ENCODE measurements at places on chromosomes 2 and 18.

DNA sequence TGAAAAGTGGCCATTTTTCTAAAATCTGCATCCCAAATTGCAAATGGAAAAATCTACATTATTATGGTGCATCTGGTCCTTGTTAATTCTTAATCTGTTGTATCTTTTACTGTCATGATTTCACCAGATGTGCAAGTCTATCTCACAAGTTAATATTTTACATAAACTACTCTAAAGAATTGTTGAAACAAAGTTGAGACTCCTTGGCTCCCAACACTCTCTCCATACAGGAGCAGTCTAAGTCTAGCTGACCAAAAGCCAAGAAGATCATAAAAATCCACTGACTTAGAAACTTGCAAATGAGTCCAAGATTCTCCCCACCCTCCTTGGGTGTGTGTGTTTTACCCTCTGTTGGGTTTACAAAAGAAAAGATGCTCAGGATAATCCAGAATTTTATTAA is 85.1 kb downstream of the NCKAP5 start:
- DNase-seq = no peak

DNA sequence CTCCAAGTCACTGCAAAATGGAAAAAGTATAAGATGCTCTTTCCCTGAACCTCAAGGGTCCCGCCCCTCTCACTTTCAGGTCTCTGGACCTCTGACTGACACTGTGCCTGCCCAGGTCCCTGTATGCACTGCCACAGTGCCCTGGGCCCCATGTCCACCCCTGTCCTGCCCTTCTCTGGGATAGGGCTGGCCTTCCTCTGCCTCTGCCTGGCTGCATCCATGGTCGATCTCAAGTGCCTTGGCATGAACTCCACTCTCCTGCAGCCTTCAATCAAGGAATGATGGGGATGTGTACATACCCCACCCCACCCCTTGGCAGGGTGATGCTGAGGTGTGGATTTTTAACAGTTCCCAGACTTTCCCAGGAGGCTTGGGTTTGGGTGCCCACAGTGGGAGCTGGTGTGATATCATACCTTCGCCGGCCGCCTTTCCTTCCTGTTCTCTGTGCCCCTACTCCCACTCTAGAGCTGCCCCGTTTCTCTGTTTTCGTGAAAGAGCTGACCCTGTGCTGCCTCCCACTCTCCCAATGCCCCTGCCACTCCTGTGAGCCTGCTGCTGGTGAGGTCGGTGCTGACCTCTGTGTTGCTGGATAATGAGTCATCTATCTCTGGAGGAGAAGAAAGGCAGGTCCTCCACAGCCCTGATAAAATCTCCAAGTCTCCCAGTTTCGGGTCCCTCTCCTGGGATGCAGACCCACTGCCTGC is 18.9 kb downstream of the PTPN18 start:
- no peak for DNase-seq

GRCh38 chr18:74497324-74497676 is 1.1 kb downstream of the CNDP2 start:
- DNase-seq = no peak

DNA sequence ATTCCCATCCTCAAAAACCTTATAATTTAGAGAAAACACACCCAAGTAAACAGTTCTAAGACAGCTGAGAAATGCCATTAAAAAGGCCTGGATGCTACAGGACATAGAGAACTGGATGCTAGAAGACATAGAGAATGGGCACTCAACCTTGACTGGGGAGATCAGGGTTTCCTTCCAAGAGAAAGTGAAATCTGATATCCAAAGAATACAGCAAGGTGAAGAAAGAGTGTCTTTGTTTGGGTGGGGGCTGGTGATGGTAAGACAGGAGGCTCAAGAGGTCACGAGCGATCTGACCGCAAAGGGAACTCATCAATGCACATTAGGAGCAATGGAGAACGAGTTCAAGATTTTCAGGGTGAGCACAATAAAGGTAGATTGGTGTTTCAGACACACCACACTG is 31.6 kb downstream of the EPB41L3 start:
- no peak for DNase-seq

DNA sequence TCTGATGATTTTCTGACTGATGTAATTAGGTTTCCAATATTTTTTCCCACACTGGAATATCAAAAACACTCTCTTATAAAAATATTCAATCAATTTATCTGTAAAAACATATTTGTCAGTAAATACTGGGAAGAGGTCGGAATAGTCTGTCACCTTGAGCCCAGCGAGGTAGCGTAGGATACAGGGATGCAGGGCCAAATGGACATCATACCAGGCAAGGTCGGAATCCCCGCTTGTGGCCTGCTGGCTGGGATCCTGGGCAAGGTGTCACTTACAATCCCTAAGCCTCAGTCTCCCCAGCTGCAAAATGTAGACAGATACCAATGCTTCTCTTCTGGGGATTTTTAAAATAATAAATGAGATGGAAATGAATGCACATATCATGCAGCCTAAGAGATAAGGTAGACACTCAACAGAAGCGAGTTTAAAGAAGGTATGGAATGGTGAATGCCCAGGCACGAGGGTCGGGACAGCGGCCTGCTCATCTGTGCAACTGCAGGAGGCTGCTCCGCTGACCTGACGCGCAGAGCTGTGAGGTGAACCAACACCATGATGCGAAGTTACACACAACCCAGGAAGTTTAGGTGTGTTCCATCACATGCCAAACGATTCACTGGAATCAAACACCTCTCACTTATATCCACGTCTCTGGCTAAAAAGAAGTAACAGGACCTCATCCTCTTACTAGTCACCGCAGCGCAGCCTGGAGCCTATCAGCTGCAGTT is 98.2 kb downstream of the EIPR1 start:
- no peak for DNase-seq

DNA sequence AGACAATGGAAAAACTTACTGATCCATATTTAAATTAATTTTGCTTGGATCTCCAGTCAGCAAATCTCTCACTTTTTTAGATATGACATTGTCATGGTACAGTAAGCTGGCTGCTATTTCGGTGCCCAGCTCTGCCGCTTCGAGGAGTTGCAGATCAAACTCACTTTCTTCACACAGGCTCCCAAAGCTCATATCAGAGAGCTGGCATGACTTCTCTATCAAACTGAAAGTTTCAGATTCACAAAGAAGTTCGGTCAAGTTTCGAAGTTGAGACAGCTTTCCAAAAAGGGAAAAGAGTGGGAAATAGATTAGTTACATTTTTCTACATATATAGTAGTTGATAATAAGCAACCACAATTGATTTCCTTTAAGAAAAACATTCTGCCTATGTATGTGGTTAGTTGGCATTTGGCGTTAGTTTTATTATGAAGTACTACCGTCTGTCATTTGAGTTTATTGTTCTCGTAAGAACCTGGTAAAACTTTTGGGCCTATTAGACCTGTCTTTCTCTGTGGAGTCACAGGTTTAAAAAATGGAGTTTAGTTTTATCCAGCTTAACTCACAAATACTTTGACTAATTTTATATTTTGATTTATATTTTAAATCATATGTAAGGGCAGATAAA is 118.8 kb downstream of the ABCA12 start:
- DNase-seq = no peak

GRCh38 chr2:71700658-71701397 is 247.5 kb downstream of the DYSF start:
- no peak for DNase-seq

- peak; percentile 37 for DNase-seq
These were observed 28.8 kb downstream of the SNORC start for GRCh38 chr2:232898592-232899543.

- peak; percentile 1 for DNase-seq
These were observed 1289.2 kb downstream of the DSC3 start for GRCh38 chr18:29753379-29753778.

DNA sequence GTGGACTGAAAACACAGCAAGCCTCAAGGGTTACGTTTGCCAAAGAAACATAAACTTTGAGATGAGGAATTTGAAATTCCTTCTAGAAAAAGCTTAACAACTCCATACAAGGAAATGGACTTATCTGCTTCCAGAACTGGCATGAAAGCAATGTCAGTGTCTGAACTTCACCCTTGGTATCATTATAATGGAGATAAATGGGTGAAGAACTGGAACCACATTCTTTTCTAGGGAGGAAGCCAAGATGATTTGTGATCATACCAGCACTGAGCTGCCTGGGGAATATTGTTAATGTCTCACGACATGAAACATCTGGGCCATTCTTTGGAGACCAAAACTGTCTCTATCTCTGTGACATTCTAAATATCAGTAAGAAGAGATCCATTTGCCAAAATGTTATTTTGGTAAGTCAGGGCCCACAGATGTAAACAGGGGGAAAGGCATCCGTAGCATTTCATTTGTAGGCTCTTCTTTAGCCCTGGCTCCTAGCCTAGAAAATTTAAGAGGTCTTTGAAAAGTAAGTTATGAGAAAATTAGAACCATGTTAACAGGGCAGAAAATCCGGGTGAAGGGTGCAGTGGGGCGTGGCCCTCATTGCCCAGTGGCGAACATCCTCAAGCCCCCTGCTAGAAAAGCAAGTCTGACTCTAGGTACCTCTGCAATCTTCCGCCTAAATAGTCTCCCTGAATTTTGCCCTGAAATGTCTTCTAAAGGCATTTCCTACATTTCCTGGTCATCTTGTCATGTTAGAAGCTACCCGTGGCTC is 295.3 kb upstream of the EPAS1 start:
- peak; percentile 78 for DNase-seq

GRCh38 chr2:216922175-216922780 is 62.4 kb upstream of the TNP1 start:
- no peak for DNase-seq

DNA sequence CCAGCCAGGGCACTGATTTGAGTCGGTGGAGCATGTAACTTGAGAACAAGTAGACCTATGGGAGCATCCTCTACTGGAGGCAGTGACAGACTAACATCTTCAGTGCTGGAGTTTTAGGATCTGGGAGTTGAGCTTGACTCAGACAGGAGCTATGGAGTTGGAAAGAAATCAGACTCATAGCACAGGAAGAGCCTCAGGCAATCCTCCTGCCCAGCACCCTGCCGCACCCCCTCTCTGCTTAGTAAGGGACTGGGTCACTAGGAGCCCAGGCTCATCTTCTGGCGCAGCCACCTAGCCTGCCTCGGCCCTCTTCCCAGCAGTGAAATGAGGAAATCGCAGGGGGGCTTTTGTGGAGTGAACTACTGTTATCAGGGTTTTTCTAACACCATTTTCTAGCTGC is 3.6 kb downstream of the ARID5A start:
- DNase-seq = peak; percentile 57

GRCh38 chr18:76922107-76922506 is 99.8 kb downstream of the ZNF236 start:
- DNase-seq = peak; percentile 38

DNA sequence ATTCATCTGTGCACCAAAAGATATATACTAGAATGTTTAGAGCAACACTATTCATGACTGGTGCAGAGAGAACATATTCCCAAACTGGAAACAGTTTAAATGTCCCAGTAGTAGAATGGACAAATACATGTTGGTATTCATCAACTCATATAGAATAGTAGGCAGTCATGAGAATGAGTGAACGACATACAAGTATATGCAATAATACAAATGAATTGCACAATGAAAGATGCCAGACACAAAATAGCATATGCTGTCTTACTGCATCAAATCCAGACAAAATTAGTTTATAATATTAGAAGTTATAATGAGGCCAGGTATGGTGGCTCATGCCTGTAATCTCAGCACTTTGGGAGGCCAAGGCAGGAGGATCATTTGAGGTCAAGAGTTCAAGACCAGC is 8.3 kb upstream of the PRKAG3 start:
- no peak for DNase-seq

DNA sequence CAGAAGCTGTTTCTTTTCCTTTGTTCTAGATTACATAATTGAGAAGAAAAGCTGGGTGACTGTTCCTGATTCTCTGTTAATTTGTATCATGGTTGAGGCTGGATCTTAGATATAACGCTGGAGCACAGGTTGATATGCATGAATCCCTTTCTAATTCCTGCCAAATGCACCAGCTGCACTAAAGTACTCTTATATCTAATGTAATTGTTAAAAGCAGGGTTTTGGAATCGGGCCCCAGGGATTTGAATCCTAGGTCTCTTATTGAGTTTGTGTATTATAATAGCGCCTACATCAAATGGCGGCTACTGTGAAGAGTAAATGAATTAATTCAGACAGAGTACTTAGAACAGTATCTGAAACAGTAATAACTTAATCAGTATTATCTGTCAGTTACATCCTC is 80.4 kb downstream of the MC4R start:
- DNase-seq = no peak

DNA sequence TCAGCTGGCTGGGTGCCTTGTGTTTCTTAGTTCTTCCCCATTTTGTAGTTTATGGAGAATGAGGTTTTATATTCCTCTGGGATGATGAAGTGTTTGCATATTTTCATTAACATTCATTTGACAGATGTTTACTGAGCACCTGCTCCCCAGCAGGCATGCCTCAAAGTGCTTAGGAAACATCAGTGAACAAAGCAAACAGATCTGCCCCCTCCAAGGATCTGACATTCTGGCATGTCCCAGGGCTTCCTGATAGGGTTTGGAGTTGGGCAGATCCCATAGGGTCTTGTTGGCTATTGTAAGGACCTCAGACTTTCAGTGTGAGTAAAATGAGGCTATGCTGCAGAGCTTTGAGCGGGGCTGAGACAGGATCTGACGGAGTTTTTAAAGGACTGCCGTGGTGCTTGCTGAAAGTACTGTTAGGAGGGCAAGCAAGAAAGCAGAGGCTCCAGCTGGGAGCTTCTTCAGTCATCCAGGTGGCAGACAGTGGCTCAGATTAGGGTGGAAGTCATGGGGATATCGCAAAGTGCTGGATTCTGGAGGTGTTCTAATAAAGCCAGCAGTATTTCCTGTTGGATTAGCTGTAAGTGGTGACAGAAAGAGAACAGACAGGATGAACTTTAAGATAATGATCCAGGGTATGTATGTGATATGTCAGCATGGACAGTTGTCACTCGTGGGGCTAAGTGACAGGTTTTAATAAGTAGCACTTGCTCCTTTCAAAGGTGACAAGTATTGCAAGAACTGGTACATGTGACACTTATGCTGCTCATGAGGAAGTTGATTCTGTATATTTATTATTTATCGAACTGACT is 11.3 kb upstream of the IAH1 start:
- no peak for DNase-seq

DNA sequence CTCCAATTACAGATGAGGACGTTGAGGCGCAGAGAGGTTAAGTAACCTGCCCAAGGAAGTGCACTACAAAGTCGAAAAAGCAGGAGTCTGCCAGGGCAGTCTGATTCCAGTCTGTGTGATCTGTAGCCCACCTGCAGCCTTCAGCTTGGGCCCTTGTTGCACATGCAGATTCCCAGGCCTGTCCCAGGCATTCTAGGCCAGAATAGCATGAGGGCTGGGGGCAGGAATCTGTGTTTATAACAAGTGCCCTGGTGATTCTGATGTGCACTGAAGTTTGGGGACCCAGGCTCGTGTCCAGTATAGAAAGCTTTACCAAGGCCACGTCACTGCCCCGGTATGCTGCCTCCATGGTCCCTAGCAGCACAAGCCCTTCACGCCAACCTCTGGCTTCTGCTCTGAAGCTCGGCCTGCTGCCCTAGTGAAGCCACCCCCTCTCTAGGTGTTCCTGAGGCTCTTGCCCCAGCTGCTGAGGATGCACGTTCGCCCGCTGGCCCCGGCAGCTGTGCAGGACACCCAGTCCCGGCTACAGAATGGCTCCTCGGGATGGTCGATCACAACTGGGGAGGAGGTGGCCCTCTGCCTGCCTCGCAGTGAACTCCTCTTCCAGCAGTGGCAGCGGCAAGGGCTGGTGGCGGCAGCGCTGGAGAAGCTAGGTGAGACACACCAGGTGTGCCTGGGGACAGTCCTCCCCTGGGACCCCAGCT is 4.6 kb downstream of the CHRNG start:
- DNase-seq = no peak

- no peak for DNase-seq
These were observed 65.9 kb upstream of the RPL31 start for GRCh38 chr2:100936070-100936741.

GRCh38 chr18:59469463-59470180 is 110.6 kb upstream of the LMAN1 start:
- no peak for DNase-seq
